Amniotic stem cell (primary cell): ENCODE measurements at places on chromosomes 4 and X.

- peak; percentile 47 for DNase-seq
These were observed 234.7 kb downstream of the OR13H1 start for GRCh38 chrX:131778269-131779218.

DNA sequence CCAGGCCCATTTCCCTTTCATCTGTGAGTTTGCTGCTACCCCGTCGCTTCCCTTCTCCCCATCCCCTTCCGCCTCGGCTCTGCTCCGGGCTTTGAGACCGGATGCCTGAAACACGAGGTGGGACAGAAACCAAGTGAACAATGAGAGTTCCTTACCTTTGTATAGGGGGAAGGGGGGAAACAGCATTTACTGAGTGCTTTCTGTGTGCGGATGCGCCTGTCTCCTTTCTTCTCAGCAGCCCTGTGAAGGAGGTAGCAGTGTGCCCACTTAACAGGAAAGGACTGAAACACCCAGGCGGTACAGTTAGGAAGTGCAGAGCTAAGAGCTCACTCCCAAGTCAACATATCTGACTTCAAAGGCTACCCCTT lies 43.2 kb upstream of the TMSB15B start:
- no peak for DNase-seq

DNA sequence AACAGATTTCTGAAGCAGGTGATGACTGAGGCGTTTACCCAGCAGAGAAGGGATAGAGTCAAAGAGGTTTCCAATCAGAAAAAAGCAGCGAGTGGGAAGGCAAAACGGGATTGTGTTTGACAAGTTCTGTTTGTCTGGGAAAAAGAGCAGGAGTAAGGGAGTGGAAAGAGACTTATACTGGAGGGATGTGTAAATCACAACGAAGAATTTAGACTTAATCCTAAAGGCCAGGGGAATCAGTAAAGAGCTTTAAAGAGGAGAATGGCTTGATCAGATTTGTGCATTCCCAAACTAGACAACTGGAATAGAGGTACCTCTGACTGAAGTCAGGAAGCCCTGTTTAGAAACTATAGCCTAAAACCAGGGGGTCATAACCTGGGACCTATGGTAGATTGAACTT lies 31.5 kb upstream of the LRBA start:
- no peak for DNase-seq

- DNase-seq, result no peak
These were observed 9.1 kb downstream of the ARHGAP36 start for GRCh38 chrX:131067216-131067615.

GRCh38 chr4:97038146-97038516 lies 1105.1 kb downstream of the STPG2 start:
- DNase-seq, result no peak

- no peak for DNase-seq
These were observed 59.2 kb downstream of the ARHGAP24 start for GRCh38 chr4:85534120-85534519.

DNA sequence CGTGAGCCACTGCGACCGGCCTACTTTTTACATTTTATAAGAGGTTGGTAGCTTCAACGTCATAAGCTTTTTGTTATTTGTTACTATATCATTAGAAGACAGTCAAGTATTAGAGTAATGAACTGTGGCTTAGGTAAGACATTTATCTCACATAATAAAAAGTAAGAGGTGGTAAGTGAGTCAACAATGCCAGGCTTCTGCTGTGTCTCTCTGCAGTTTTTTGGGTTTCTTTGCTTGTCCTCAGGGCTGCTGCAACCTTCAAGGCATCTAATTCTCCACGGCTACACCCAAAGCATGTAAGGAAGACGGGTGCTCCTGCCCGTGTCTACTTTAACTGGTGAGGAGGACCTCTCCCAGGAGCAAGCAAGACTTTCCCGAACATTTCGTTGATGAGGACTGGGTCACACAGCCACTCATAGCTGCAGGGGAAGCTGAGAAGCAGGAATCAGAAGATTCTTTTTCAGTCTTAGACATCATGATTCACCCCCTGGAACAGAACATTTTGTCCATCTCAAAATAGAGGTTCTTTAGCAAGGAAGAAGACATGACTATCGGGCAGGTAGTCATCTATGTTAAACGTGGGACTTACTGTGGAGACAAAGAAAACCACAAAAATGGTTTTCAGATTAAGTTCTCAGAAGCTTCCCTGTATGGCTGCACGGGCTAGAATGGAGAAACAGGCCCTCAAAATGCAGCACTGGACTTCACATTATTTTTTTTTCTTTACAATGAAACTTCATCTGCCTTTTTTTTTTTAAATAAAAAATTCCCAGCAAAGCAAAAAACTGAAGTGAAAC lies 13.0 kb upstream of the RHOH start:
- no peak for DNase-seq

- no peak for DNase-seq
These were observed 294.9 kb upstream of the PRPS2 start for GRCh38 chrX:12496343-12496742.

- no peak for DNase-seq
These were observed 26.6 kb upstream of the MAN2B2 start for GRCh38 chr4:6548201-6548881.

GRCh38 chr4:188177997-188178675 lies 38.9 kb downstream of the TRIML1 start:
- no peak for DNase-seq

- DNase-seq, result no peak
These were observed 27.7 kb upstream of the REST start for GRCh38 chr4:56879996-56880395.

DNA sequence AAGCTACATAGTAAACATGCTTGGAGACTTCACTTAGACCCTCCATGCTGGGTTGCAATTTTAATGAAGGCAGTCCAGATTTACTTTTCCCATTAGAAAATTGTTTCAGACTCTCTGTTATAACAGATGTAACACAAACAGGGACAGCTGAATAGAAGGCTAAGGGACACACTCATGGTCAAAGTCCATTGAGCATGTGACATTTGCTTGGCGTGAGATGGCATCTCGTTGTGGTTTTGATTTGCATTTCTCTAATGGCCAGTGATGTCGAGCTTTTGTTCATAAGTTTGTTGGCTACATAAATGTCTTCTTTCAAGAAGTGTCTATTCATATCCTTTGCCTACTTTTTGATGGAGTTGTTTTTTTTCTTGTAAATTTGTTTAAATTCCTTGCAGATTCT lies 358.2 kb upstream of the CLNK start:
- no peak for DNase-seq

GRCh38 chr4:87834401-87834800 lies 1.6 kb downstream of the MEPE start:
- no peak for DNase-seq

DNA sequence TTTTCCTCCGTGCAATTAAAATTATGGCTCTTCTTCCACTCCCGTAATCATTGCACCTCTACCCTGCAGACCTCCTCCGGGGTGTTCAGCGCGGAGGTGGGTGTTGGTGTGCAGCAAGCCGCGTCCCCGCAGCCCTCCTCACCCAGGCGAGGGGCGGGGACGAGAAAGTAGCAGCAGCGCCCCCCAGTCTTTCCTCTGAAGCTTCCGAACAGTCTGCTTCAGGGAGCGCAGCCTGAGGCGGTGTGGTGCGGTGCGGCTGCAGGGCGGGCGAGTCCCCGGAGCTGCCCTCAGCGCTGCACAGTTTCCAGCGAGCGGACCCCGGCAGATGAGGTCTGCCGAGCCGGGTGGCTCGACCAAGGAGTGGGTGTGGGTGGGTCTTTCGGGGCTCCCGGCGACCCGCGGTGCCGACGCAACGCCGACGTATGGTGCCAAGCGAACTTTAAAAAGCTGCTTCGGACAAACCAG lies at the start of gene FRAS1:
TSS of gene FRAS1 (plus strand) at position 189 of the 465 bp plus-strand sequence. CDS start 687 bp downstream, outside the sequence.
- DNase-seq, result peak; percentile 6

- DNase-seq, result no peak
These were observed 163.6 kb upstream of the ANK2 start for GRCh38 chr4:112885897-112886296.

GRCh38 chr4:68278029-68278428 lies 32.5 kb upstream of the TMPRSS11B start:
- no peak for DNase-seq

GRCh38 chrX:23993012-23993633 lies 33.9 kb downstream of the KLHL15 start:
- DNase-seq, result no peak

DNA sequence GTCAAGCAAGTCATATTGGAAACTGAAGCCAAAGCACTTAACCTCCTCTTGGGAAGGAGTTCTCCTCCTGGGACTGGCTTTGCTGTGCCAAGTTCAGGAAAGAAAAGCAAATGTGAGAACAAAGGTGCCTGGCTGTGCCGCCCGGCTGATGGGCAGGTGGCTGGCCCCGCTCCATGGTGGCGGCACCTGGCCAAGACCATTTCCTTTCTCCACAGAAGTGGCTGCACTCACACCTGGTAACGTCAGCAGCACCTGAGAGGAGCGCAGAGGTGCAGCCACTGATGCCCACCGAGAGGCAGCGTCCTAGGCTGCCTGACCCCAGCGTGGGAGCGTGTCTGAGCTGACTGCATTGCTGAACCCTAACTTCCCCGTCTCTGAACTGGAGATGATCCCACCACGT lies 54.3 kb downstream of the DCTD start:
- no peak for DNase-seq
